ENCODE measurements at places on chromosomes 7 and 10. TPM values are rescaled to one million over a fixed set of nuclear protein-coding genes. Genes with fewer than 3 reads are reported as not detected.

DNA sequence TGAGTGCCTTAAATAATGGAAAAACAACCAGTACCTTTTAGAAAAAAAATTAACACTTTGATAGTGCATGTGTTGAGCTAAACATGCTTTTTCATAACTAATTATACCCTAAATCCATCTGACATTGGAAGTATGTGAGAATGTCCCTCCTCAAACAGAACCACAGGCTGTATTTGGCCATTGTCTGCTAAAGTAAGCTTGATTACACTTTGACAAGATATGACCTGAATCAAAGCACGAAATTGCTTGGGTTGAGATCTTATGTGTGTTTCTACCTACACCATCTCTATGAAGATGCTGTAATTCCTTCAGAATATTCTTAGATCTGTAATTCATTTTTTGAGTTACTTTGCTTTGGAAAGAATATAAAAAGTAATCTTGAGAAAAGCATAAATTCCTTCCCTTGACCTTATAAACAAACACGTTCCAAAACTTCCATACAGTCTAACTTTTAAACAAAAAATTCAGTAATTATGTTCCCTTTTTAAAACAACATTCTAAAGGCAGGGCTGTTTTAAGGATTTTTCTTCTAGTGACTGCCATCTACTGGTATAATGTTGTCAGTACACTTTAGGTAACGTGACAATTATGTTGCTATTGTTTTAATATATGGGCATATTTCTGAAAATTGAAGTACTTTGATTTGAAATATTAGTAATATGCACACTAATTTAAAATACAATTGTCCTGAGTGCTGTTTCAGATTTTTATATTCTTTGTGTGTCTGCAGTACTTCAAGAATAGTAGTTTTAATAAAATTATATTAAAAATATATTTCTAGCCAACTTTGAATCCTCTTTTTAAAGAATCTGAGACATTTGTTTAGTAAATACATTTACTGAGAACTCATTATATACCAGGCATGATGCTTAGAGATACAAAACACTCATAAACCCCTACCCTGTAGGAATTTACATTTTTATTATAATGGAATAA is 20.9 kb downstream of the CD36 start:
- peak overlapping the region; percentile 60 for H3K27ac ChIP-seq
- H3K27me3 ChIP-seq: no peaks in the 10 kb centered on the region
- H3K4me1 ChIP-seq: peaks cover 38% of the 10 kb centered on the region
- DNase-seq: no peak
- no peak overlapping the region for H3K4me3 ChIP-seq

DNA sequence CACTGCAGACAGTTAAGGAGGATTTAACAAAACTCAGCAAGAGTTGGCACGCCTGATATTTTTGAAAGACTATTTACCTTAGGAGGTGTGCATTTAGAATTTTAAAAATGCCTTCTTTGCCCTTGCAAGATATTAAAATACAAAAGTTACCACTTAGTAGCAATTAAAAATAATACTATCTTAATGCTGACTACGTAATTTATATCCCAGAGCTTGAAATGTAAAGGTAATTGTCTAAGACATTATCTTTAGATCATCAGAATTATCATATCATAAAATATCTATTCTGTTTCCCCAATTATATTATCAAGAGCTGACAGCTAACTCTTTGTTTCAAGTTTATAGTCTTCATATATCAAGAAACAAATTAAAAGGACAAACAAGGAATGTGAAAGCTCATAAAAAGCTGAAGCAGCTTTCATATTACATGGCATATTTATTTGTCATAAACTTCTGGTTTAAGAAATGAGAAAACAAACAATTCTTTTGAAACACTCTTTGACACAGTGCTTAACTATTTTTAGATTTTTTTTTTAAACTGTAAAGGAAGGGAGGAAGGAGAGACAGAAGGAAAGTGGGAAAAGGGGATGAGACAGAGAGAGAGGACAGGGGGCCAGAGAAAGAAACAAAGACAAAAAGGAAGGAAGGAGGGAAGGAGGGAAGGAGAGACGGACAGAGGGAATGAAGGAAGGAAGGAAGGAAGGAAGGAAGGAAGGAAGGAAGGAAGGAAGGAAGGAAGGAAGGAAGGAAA is 73.5 kb downstream of the RTKN2 start:
- H3K4me3 ChIP-seq: no peak overlapping the region

DNA sequence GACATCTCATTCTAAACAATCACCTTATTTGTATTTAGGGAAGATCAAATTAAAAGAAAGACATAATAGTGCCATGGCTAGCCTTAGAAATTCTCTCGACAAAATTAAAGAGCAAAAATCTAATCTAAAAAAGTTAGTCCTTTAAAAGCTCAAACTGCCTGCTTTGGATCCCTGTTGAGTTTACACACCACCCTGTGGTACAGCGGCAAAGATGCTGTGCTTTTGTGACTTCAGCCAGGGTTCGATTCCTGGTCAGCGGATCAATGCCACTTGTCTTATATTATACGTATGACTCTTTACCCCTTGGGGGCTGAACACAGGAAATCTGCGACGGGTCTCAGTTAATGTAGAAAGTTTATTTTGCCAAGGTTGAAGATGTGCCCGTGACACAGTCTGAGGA is 51.3 kb upstream of the VOPP1 start:
- H3K27ac ChIP-seq: no peak overlapping the region
- no peaks in the 10 kb centered on the region for H3K36me3 ChIP-seq
- no peak overlapping the region for H3K4me3 ChIP-seq
- DNase-seq: no peak
- H3K4me1 ChIP-seq: no peaks in the 10 kb centered on the region

- no peaks in the 10 kb centered on the region for H3K4me1 ChIP-seq
- H3K4me3 ChIP-seq: no peak overlapping the region
- no peaks in the 10 kb centered on the region for H3K36me3 ChIP-seq
- no peak overlapping the region for H3K27ac ChIP-seq
Measured at GRCh38 chr7:55335151-55335550, 30.0 kb upstream of the LANCL2 start.

- DNase-seq: no peak
- H3K27ac ChIP-seq: no peak overlapping the region
- H3K36me3 ChIP-seq: no peaks in the 10 kb centered on the region
- H3K4me1 ChIP-seq: no peaks in the 10 kb centered on the region
- no peak overlapping the region for H3K4me3 ChIP-seq
- no peaks in the 10 kb centered on the region for H3K27me3 ChIP-seq
Measured at GRCh38 chr7:9983048-9983447, 990.6 kb upstream of the PHF14 start.

GRCh38 chr7:84013616-84014240 is 180.9 kb downstream of the SEMA3A start:
- no peak for DNase-seq
- no peak overlapping the region for H3K27ac ChIP-seq
- H3K27me3 ChIP-seq: no peaks in the 10 kb centered on the region

DNA sequence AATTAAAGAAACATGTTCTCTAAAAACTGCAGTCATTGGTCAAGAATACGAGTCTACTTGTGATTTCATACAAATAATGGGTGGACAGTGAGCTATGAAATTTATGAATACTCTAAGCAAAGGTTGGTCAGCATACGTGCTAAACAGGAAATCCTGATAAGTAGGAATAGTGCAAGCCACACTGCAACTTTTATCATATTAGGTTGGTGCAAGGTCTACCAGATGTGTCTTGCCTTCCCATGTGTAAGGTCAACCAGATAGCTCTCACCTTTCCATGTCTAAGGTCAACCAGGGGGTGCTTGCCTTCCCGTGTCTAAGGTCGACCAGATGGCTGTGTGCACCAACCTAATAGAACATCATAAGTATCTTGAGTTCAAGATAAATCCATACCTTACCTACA is 2.0 kb upstream of the ITGB1 start:
- no peak for DNase-seq
- no peaks in the 10 kb centered on the region for H3K36me3 ChIP-seq
- peaks cover 67% of the 10 kb centered on the region for H3K4me1 ChIP-seq
- H3K27ac ChIP-seq: no peak overlapping the region

DNA sequence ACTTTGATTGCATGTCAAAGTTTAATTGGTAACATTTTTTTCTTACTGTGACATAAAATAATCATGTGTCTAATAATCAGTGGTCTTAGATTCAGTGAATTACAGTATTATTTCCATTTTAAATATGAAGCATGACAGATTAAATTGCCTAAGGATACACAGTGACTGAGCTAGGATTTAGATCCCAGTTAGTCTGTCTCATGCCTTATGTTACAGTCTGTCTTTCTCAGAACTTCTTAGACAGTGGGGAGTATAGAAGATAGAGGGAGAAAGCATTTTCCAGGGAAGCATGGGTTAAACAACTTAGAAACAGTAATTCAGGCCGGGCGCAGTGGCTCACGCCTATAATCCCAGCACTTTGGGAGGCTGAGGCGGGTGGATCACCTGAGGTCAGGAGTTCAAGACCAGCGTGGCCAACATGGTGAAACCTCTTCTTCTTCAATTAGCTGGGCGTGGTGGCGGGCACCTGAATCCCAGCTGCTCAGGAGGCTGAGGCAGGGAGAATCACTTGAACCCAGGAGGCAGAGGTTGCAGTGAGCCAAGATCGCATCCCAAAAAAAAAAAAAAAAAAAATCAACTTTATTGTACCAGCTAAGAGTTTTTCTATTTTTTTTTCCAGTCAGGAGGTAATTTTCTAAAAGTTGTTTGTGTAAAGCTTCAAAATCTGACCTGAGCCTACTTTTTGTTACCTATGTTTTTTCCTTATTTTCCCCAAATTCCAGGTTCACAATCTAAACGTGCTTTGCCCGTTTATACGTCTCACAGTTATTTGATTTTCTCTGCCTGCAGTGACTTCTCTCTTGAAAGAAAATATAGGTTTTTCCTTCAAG is 3.3 kb downstream of the CASD1 start:
- peaks cover 52% of the 10 kb centered on the region for H3K4me1 ChIP-seq
- H3K4me3 ChIP-seq: no peak overlapping the region
- DNase-seq: no peak
- H3K27me3 ChIP-seq: no peaks in the 10 kb centered on the region
- H3K27ac ChIP-seq: no peak overlapping the region
- H3K36me3 ChIP-seq: no peaks in the 10 kb centered on the region

DNA sequence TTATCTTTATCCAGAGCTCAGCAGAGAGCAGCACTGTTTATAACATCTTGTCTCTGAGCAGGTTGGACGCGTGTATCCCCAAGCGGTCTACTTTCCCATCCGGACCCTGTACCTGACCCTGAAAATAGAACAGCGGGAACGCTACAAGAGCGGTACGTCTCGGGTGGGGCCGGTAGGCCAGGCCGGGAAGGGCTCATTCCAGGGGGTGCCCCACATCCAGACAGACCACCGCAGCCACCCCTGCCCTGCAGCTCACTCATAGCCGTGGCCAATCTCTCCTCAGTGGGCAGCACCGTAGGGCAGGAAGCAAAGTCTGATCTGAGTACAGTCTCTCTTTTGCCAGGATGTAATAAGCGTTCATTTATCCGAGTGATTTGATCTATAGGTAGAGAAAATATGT is 113.7 kb downstream of the TRRAP start:
- no peak overlapping the region for H3K27ac ChIP-seq
- no peaks in the 10 kb centered on the region for H3K27me3 ChIP-seq
- no peaks in the 10 kb centered on the region for H3K4me1 ChIP-seq
- DNase-seq: no peak
- no peak overlapping the region for H3K4me3 ChIP-seq
- H3K36me3 ChIP-seq: peaks cover 12% of the 10 kb centered on the region

DNA sequence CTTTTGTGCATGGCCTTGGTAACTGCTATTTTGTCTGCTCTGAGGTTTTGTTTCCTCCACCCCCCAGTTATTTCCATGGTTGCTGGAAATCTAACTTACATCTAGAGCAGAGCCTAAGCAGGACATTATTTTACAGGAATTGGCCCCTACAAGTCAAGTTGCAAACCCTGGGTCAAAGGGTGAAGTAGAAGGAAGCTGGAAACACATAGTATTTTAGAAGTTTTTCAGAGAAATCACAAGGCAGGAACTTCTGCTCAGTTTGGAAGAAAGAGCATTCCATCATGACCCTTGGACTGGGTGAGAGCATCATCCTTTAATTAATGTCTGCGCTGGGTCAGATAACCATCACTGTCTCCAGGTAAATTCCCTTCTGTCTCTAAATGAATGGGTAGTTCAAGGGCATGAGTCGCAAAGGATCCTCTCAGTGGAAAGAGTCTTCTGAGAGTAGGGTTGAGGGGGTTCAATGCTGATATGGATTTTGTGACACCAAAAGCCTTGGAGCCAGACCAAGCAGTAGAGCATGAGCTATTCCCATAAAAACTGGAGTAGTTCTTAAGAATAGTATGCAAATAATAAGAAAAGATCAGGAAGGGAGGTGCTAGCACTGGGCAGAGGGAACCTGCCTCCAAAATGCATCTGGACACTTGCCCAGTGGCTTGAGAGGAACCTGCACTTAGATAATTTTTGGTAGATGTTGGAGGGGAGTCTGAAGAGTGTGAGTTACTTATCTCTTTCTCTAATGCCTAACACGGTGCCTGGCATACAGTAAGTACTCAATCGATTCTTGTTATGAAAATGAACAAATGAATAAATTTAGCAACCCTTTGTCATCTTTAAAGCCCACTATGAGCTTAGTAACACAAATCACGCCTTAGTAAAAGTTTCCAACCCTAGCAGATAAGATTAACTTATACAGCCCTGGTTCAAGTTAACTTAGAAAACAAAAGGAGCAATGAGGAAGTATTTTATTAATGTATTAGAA is 160.6 kb upstream of the ADO start:
- no peaks in the 10 kb centered on the region for H3K27me3 ChIP-seq
- no peaks in the 10 kb centered on the region for H3K4me1 ChIP-seq
- no peak overlapping the region for H3K4me3 ChIP-seq
- DNase-seq: no peak

GRCh38 chr7:65339257-65339656 is 34.4 kb upstream of the ZNF92 start:
- no peak overlapping the region for H3K27ac ChIP-seq
- DNase-seq: no peak
- no peaks in the 10 kb centered on the region for H3K4me1 ChIP-seq
- no peak overlapping the region for H3K4me3 ChIP-seq

- DNase-seq: no peak
- H3K36me3 ChIP-seq: peaks cover 77% of the 10 kb centered on the region
- no peak overlapping the region for H3K4me3 ChIP-seq
- H3K4me1 ChIP-seq: peaks cover 2% of the 10 kb centered on the region
- H3K27me3 ChIP-seq: no peaks in the 10 kb centered on the region
Measured at GRCh38 chr7:74039337-74039736, 11.4 kb downstream of the ELN start.

- H3K36me3 ChIP-seq: no peaks in the 10 kb centered on the region
Measured at GRCh38 chr10:15526754-15527153, 155.7 kb upstream of the FAM171A1 start.

DNA sequence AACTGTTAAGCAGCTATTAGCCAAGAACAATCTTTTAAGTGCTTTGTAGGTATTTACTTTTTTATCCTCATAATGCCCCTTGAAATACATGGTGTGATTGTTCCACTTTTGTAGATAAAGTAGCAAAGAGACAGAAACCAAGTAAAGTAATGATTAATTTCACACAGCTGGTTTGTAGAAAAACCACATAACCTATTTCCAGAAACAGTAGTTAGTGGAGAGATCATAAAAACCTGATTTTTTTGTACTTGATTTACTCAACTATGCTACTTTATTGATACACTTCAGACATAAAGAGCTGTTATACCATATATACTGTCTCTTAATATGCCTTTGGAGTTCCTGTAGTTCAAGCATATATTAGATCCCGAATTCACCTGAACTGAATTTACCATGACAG is 118.4 kb downstream of the SEMA3A start:
- H3K27me3 ChIP-seq: no peaks in the 10 kb centered on the region
- H3K27ac ChIP-seq: no peak overlapping the region

GPR26 gene
- total RNA-seq: not detected

PITRM1 gene
- 82.8 TPM for total RNA-seq

ZNHIT1 gene
- total RNA-seq: 45.6 TPM

PON1 gene
- total RNA-seq: not detected

NKX1-2 gene
- total RNA-seq: not detected
